ENCODE measurements at places on chromosomes 7 and 10.

DNA sequence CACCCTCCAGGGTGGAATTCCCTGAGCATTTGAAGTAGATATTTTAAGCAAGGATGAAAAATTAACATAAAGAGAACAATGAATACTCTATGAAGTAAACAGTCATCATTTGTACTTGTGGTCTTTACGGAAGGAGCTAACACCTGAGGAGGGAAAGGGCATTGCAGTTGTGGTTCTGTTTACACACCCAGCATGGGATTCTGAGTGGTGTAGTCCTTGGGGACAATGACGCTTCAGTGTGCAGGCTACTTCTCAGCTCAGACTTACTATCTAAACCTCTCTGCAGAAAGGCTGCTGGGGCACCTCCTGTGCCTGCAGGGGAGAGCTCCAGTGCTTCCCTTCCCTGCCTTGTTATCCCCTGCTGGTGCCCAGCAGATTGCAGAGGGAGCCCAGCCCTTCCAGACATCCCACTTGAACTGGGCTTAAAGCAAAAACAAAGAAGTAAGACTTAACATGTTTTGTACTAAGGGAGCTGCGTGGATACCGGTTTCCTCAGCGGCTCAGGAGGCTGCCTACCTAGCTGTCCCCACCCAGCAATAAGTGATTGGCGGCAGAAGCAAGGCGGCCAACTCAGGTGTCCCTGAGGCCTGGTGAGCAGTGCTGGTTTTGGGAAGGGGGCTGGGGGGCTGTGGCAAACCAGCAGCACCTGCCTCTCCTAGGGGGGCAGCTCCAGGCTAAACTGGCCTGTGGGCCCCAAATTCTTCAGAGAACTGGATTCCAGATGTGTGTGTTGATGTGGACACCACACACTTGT lies 89.1 kb downstream of the CELF2 start:
- DNase-seq: peak; percentile 5

DNA sequence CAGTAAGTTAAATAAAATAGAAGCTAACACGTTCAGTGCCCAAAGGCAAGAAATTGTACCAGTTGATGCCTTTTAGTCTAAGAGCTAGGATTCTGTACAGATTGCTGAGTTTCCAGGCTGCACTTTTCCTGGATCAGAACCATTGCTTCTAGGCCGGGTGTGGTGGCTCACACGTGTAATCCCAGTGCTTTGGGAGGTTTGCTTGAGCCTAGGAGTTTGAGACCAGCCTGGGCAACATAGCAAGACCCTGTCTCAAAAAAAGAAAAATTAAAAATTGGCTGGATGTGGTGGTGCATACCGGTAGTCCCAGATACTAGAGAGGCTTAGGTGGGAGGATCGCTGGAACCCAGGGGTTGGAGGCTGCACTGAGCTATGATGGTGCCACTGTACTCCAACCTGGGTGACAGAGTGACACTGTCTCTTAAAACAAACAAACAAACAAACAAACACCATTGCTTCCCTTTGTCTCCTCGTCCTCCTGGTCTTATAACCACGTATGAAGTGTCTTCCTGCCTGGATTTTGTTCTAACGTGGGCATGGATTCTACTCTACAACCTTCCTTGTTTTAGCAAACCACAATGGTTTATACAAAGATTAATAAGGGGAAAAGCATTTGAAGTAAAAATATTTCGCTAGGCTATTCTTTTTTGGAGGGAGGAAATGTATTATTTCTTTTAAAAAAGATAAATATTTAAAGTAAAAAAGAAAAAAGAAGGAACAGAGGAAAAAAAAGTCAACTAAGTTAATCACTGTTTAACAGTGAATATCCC lies 9.7 kb upstream of the CCNY start:
- DNase-seq: no peak

- no peak for DNase-seq
Observed at GRCh38 chr7:112981966-112982365, 104.7 kb downstream of the GPR85 start.

DNA sequence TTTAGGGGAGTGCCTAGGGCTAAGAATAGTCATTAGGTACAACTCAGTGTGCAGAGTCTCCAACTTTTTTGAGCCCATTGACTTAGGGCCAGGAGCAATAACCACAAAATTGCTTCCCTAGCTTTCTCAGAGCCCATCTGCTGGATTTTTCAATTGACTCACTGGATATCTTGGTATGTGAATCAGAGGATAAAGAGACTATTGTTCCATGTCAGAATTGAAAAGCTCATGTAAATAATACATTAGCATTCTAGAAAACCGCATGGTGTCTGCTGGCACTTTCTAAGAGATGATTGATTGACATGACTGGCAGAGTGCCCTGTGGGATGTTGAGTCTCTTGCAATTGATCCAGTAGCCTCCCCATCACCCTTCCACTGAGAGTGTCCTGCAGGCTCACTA lies 246.2 kb downstream of the CCDC7 start:
- no peak for DNase-seq

GRCh38 chr10:67385566-67385965 lies 310.4 kb downstream of the CTNNA3 start:
- DNase-seq: no peak

GRCh38 chr7:73893342-73894101 lies 32.6 kb downstream of the TMEM270 start:
- DNase-seq: no peak

GRCh38 chr7:50349963-50350944 lies 45.7 kb downstream of the IKZF1 start:
- no peak for DNase-seq

DNA sequence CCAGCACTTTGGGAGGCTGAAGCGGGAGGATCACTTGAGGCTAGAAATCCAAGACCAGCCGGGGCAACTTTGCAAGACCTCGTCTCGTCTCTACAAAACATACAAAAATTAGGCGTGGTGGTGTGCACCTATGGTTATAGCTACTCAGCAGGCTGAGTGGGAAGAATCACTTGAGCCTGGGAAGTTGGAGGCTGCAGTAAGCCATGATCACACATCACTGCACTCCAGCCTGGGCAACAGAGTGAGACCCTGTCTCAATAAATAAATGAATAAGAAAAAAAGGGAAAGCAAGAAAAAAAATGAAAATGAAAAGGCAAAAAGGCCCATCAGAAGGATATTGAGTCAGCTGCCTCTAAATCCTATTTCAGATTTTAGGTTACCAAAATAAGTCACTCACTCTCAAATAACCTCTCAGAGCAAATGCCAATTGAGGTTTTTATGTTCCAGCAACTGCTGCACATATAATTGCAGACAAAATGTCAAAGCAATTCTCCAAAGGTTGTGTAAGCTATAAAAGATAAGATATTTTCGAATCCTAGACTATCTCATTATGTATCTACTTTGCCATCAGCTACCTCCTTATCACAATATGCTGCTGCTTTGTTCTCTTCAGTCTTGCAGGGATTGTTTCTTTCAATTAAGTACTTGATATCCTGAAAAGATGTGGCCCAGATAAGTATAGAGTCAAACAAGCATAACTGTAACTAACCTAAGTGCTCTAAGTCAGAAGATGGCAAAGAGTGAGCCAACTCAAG lies 4.7 kb downstream of the BAZ1B start:
- DNase-seq: no peak

All from NCI-H187 treated with DMSO at 0.1 percent for 48 hours (cell line).